RWPE2 (cell line): ENCODE measurements at places on chromosomes 7 and 10.

- DNase-seq = no peak
These were observed 37.7 kb upstream of the ZNF107 start for GRCh38 chr7:64628192-64628591.

DNA sequence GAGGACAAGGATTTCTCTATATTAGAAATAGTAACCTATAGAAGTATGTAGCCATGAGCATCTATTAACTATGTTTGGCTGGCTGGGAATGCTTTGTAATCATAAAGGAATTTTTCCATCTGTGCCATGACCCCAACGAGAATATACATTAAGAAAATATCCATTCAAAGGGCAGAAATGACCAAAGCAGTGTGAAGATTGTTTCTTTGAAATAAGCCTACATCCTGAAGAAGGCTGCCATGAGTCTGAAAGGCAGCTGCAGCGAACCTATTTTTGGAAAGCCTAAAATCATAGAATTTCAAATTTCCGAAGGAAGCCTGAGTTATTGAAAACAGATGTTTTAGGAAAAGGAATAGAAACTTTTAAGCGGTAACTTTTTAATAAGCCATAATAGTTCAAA, 244.2 kb upstream of the FOXK1 start:
- DNase-seq = no peak

DNA sequence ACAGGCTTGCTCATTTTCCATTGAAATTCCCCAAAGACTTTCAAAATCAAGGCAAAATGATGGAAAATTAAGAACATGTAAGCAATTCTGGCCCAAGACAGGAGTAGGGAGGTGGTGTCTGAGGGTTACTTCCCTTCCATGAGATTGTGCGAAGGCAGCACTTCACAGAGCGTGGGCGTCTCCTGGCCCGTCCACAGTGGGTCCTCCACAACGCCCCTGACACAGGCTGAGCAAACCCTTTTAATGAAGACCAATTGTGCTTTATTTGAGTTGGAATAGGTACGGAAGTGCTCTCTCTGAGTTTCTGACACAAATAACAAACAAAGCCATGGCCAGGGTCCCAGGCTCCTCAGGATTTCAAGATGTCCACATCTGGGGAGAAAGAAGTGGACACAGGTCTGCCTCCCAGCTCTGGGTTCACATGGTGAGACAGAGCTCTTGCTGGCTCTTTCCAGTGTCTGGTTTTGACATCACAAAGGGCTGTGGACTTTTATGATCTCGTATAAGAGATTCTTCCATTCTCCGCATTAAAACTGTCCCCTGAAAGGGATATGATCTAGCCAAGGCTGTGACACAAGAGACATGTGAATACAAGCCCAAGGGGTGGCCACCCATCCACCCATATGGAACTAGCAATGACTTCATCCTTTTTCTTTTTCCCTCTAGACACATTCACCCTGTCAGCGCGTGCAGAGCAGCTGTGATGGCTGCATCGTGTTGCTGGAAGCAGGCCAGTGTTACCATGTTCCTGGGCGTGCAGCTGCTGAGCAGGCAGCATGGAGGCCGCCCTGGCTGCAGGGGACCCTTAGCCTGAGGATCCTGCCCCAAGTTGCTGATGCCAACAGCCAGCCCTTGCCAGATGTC, 145.6 kb downstream of the ADAM12 start:
- DNase-seq = no peak

DNA sequence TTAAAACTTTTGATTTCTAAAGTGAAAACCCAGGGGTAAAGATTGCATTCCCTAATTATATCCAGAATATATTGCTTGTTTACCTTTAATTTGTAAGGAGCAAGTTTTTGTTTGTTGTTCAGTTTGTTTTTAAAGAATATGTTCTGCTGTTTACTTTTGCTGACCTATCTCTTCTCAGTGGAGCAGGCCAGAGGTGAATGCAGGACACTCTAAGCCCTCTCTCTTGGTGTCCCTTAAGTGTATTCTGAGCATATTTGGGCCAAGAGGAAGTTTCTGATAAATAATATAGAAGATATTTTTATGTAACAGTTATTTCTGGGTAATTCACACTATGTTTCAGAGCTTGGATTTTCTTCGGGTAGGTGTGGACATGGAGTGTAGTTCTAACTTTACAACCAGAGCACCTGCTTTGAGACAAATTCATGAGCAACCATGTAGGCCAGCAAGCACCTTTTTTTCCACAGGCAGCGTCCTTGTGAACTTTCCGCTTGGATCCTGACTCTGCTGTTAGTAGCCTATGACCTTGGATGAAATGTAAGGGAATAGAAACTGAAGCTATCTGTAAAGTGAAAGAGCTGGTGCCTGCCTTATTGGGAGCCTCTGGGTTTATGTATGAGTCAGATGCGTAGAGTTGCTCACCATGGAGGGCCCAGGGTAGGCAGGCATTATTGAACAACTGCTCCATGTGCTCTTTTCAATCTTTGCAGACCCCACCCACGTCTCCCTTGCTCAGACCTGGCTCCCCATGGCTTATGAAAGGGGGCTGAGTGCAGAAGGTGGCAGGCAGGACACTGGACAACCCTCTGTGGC, 16.1 kb downstream of the OGDH start:
- DNase-seq = no peak

DNA sequence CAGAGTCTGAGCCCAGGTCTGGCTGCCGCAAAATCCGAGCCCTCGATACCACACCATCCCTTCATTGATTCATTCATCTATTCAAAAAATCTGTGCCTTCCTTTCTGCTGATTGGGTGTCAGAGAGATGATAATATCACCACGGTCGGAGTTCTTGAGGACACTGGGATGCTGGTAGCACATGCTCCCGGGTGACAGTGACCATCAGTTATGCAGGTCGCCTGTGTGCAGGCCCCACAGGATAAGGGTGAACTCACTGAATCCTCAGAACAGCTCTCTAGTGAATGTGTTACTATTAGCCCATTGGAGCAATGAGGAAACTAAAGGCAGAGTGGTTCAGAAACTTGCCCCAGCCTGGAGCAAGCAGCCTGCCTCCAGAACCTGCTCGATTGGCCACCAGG, 145.1 kb downstream of the SLIT1 start:
- DNase-seq = no peak

- DNase-seq = no peak
These were observed 54.5 kb downstream of the WDR37 start for GRCh38 chr10:1110674-1111119.

DNA sequence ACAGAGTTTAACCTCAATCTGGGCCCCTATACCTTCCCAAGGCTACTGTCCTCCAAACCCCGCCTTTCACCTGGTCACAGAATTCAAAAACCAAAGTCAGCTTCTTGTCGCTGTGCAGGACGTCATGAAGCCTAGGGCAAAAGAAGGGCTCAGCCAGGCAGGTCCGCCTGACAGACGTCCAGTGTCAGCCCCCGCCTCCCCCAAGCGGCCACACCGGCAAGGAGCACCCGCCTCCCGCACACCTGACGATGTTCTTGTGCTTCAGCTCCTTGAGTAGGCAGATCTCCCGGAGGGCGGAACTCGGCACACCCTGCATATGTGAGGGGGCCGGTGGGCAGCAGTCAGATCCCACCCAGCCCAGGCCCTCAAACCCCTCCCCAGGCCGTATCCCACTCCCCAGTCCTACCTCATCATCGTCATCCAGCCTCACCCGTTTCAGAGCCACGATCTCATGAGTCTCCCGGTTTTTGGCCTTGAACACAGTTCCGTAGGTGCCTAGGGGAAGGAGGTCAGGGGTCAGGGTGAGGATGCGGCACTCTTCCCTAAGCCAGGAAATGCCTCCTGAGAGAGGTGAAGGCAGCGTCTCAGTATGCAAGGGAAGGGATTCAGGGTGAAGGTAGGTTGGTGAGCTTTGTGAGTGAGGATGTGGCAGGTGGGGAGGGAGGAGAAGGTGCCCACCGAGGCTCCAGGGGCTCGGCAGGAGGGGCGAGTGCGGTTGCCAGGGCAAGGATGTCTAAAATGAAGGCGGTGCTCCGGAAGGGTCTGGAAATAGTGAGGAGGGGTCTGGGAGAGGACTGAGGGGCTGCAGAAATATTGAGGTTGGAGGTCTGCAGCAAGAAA, 811 bp downstream of the CDK5 start:
- no peak for DNase-seq

GRCh38 chr10:32461203-32461602, 15.3 kb downstream of the CCDC7 start:
- DNase-seq = no peak

- no peak for DNase-seq
These were observed 461.3 kb downstream of the PAXIP1 start for GRCh38 chr7:154541606-154542005.

DNA sequence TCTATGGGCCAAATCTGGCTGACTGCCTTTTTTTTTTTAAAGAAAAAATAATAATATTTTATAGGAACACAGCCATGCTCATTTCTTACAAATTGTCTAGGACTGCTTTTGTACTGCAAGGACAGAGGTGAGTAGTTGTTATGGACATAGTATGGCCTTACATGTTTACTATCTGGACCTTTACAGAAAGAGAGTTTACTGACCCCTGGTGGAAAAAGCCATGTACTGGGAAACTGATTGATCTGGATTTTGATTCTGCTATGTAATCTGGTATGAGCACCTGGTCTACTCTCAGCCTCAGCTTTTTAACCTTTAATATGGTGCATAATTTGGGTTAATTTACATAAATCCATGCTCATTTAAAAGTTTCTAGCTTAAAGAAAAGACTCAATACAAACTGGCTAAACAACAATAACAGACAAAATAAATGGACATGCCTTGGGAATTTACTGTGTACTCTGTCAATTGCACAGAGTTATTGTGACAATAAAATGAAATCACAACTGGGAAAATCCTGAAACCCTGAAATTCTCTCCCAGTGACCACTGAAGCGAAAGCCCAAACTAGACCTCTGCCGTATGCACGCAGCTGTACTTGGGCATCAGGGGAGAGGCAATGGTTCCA, 260.7 kb downstream of the BMPER start:
- DNase-seq = no peak

DNA sequence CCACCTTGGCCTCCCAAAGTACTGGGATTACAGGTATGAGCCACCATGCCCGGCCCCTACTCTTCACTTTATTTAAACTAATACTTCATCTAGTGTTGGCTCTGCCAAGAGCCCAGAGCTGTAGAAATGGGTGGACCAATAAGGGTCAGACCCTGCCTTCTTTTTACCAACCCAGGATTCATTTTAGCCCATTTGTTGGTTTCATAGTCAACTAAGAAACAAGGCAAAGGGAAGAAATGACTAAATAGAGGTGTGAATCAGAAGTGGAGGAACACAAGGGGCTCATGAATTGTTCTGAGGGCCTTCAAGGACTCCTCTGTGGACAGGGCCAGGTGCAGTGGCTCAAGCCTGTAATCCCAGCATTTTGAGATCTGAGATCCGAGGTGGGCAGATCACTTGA, 1.1 kb downstream of the ANKRD2 start:
- no peak for DNase-seq
